Endothelial cell of umbilical vein (primary cell): ENCODE measurements at places on chromosomes 11 and 22. TPM values are rescaled to one million over a fixed set of nuclear protein-coding genes. Genes with fewer than 3 reads are reported as not detected.

The GRK2 gene
- total RNA-seq = 62.3 and 66.9 TPM in 2 replicates

The FREY1 gene
- 1.1 and 1.4 TPM in 2 replicates for total RNA-seq

The P2RX6 gene
- not detected in 2 replicates for total RNA-seq

The OR51E2 gene
- total RNA-seq = not detected in 2 replicates

The JAML gene
- total RNA-seq = 0.35 and 0.39 TPM in 2 replicates

The TREH gene
- total RNA-seq = not detected in 2 replicates

The MMP10 gene
- 15.0 and 22.8 TPM in 2 replicates for total RNA-seq

The TCN2 gene
- 62.3 and 80.6 TPM in 2 replicates for total RNA-seq

The CCDC116 gene
- total RNA-seq = 0.33 and 0.53 TPM in 2 replicates
